ENCODE measurements at places on chromosomes 5 and 9. TPM values are rescaled to one million over a fixed set of nuclear protein-coding genes. Genes with fewer than 3 reads are reported as not detected.

DNA sequence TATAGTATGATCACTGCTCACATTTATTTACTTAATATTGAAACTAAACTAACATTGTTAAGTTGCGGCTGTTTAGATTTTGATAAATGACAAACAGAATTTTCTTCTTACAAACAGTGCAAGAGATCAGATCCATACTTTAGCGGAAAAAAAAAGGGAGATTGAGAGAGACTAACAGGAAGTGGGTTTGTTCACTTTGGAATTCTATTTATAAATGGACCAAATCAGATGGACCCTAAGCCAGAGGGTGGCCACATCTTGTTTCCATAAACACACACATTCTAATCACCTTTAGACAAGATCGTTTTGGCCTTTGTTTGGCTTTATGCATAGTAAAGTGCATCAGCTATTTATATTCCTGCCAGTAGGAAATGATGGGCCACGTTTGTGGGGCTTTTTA is 381.4 kb upstream of the CD180 start:
- DNase-seq: no peak
- no peak overlapping the region for H3K4me3 ChIP-seq
- H3K36me3 ChIP-seq: no peaks in the 10 kb centered on the region
- H3K27ac ChIP-seq: no peak overlapping the region

- H3K27ac ChIP-seq: no peak overlapping the region
- no peaks in the 10 kb centered on the region for H3K4me1 ChIP-seq
- no peak overlapping the region for H3K4me3 ChIP-seq
- no peaks in the 10 kb centered on the region for H3K36me3 ChIP-seq
- no peaks in the 10 kb centered on the region for H3K27me3 ChIP-seq
- DNase-seq: no peak
Measured at GRCh38 chr5:132309679-132310078, 15.5 kb downstream of the SLC22A4 start.

DNA sequence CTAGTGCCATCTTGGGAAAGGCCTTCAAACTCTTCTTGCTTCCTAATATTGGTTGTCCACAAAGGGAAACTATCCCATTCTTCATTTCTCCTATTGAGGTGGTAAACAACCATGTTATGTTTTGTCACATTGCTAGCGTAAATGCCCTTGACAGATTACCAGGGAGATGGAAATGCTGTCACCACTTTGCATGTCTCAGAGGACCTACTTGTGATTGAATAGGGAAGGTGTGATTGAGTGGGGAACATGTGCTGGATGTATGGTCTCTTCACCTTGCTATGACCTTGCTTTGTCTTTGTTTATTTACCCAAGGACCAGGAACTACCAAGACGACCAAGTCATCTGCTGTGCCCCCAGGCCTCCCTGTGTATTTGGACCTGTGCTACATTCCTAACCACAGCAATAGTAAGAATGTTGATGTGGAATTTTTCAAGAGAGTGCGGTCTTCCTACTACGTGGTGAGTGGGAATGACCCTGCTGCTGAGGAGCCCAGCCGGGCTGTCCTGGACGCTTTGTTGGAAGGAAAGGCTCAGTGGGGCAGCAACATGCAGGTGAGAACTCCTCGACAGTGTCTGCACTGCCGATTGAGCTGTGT is 96.1 kb downstream of the MAP1B start:
- no peak overlapping the region for H3K27ac ChIP-seq
- no peak overlapping the region for H3K4me3 ChIP-seq
- DNase-seq: no peak

DNA sequence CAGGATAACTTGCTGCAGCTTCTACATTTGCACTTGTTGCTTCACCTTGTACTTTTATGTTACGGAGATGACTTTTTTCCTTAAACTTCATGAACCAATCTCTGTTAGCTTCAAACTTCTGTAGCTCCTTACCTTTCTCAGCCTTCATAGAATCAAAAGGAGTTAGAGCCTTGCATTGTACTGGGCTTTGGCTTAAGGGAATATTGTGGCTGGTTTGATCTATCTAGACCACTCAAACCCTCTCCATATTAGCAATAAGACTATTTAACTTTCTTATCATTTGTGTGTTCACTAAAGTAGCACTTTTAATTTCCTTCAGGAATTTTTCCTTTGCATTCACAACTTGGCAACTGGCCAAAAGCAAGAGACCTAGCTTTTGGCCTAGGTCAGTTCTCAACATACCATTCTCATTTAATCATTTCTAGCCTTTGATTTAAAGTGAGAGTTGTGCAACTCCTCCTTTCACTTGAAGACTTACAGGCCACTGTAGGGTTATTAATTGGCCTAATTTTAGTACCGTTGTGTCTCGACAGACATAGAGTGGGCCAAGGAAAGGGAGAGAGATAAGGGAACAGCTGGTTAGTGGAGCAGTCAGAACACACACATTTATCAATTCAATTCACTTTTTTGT is 63.7 kb downstream of the SHOC1 start:
- peaks cover 3% of the 10 kb centered on the region for H3K36me3 ChIP-seq
- no peaks in the 10 kb centered on the region for H3K4me1 ChIP-seq
- H3K27me3 ChIP-seq: no peaks in the 10 kb centered on the region
- H3K27ac ChIP-seq: no peak overlapping the region

The PCDHB15 gene
- total RNA-seq: not detected

The GGTA1 gene
- total RNA-seq: not detected

The CRHBP gene
- not detected for total RNA-seq

All from CD4-positive, alpha-beta T cell (primary cell).